A549 treated with CORT108297 at 1 μM for 4 hours (cell line): ENCODE measurements at places on chromosomes 2 and 18. TPM values are rescaled to one million over a fixed set of nuclear protein-coding genes. Genes with fewer than 3 reads are reported as not detected.

SH3RF3 gene
- 0.40 to 0.50 TPM (median 0.40 TPM) in 5 replicates for total RNA-seq

SATB2 gene
- 2.7 to 3.6 TPM (median 3.3 TPM) in 5 replicates for total RNA-seq

CCDC102B gene
- 0.19 to 0.58 TPM (median 0.37 TPM) in 5 replicates for total RNA-seq

PER2 gene
- 3.1 to 6.1 TPM (median 4.6 TPM) in 5 replicates for total RNA-seq

LRRC30 gene
- not detected in 5 replicates for total RNA-seq

NDUFAF7 gene
- 18.1 to 20.6 TPM (median 19.8 TPM) in 5 replicates for total RNA-seq

IL36A gene
- total RNA-seq, result not detected in 5 replicates

THSD7B gene
- not detected in 5 replicates for total RNA-seq

RAMP1 gene
- 0.32 TPM in 1 of 5 replicates, not detected in the others for total RNA-seq

CABLES1 gene
- total RNA-seq, result 12.1 to 12.8 TPM (median 12.6 TPM) in 5 replicates

LOXL3 gene
- 0.22 to 0.37 TPM (median 0.33 TPM) in 5 replicates for total RNA-seq

TEX44 gene
- total RNA-seq, result not detected in 5 replicates

FZD7 gene
- 5.2 to 7.5 TPM (median 7.0 TPM) in 5 replicates for total RNA-seq

ALPP gene
- total RNA-seq, result 0.59 to 0.81 TPM (median 0.74 TPM) in 5 replicates
